NCI-H1417 treated with DMSO at 0.1 percent for 48 hours (cell line): ENCODE measurements at places on chromosomes 3 and 15.

DNA sequence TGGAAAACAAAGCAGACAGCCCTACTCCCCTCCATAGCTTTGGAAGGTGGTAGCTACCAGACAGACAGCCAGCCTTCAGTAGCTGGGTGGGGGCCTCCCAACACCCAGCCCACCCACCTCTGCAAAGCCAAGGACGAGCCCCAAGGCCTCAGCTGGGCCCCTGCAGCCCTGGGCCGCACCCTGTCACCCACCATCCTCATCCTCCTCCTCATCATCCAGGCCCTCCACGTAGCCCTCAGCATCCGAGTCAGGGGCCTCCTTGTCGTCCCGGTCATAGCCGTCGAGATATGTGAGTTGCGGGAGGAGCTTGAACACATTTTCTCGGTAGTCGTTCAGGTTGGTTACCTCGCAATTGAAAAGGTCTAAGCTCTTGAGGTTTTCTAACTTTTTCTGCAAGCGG, 36.5 kb downstream of the ANP32A start:
- no peak for DNase-seq

DNA sequence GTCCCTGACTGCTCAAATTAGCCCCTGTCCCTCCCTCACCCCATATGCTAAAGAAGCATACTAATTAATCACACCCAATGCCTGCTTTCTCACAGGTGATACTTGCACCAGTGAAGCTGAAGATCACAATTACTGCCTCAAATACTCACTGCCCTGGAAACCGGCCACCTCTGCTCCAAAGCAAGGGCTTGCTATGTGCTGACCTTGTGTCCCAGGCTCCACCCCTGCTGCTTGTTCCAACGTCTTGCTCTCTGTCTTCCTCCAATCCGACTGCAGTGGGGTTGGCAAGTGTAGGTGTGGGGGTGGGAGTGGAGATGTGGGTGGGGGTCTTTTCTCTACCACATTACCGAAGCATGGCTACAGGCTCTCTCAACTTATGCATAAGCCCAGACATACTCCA, 55.7 kb upstream of the PSMD6 start:
- no peak for DNase-seq

GRCh38 chr3:107662586-107662985, 139.8 kb downstream of the BBX start:
- DNase-seq: no peak

- no peak for DNase-seq
These were observed 143.3 kb upstream of the SLCO3A1 start for GRCh38 chr15:91710080-91710698.

DNA sequence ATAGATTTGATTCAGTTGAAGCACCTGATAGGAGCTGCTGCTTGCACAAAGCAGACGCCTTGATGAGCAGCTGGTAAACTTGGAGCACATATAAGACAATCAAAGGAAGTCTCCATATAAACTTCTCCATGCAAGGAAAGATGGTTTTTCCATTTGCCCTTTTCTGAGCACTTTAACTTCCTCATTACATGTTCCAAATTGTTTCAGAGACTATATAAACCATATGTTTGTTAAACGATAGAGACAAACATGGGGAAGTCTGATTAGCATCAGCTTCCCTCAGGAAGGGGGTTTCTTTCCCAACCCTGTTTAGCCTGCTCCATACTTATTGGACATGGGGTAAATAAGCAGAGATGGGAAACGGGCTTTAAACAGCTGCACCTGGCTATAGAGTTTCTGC, 88.0 kb downstream of the DHX36 start:
- DNase-seq: no peak

DNA sequence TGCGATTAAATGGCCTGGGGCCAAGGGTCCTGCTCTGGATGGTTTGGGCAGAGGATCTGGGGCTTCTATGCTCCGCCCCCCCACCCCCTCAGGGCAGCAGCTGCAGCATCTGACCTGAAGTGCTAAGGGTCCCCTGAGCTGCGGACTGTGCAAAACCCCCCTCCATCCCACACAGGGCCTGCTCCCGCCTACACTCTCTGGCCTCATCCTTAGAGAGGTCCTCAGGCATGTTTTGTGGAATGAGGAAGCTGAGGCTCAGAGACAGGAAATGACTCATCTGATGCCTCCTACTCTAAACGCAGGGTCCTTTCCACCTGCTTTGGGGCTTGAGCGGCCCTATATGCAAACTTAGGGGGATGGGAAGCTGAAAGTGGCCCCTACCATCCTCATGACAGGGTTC, 59.5 kb upstream of the CTSH start:
- DNase-seq: no peak

GRCh38 chr3:102745881-102746280, 311.1 kb downstream of the ZPLD1 start:
- no peak for DNase-seq

DNA sequence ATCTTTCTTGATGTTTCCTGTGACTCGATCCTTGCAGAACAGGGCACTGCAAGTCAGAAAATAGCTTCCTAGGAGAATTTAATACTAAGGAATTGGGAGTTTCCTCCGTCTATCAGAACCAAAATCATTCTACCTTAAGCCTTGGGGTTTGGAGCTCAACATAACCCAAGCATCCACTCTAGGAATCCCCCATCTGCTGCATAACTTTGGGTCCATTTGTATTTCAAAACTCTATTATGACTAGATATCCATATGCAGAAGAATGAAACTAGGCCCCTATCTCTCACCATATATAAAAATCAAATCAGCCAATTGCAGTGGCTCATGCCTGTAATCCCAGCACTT, 61.7 kb upstream of the AKAP13 start:
- no peak for DNase-seq

DNA sequence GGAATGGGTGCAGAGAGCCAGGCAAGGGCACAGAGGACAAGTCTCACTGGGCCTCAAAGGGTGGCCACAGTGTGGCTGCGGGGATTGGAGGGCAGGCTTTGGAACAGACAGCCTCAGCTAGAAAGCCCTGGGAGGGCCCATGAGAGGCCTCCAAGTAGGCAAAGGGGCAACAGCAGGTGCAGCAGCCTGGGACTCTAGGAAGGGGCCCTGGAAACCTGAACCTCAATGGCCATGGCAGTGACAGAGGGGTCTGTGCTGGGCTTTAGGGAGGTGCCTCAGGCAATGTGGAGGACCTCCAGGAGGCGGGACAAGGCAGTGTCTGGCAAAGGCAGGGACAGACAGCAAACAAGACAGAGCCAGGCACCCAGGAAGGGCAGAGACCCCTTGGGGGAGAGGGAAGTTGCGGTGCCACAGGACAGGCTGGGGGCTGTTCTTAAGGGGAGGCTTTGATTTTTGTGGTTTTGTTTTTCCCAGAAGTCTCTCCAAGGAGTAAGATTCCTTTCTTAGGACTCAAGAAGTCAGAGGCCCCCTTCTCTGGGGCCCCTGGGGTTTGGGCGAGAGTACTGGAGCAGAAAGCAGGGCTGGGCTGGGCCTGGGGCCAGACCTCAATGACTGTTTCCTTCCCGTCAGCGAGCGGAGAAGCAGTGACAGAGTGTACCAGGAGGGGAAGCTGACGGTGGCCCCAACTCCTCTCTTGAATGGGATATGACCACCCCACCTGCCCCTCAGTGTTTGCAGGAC, 9.7 kb downstream of the STOML1 start:
- no peak for DNase-seq

DNA sequence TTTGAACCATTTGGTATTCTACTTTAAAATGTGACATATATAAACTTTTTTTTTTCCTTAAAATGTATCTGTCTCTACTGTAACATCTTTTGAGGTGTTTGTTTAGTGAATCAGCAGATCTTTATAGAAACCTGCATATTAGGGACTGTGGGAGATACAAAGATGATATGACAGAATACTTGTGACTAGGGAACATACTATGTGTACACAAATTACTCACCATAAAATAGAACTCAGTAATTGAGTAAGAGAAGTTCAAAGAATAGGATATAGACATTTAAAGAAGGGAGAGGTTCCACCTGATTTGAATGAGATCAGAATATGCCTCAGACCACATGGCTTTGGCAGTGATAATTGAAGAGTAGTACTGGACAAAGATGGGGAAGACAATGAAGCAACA, 47.9 kb downstream of the ATP2C1 start:
- DNase-seq: no peak

DNA sequence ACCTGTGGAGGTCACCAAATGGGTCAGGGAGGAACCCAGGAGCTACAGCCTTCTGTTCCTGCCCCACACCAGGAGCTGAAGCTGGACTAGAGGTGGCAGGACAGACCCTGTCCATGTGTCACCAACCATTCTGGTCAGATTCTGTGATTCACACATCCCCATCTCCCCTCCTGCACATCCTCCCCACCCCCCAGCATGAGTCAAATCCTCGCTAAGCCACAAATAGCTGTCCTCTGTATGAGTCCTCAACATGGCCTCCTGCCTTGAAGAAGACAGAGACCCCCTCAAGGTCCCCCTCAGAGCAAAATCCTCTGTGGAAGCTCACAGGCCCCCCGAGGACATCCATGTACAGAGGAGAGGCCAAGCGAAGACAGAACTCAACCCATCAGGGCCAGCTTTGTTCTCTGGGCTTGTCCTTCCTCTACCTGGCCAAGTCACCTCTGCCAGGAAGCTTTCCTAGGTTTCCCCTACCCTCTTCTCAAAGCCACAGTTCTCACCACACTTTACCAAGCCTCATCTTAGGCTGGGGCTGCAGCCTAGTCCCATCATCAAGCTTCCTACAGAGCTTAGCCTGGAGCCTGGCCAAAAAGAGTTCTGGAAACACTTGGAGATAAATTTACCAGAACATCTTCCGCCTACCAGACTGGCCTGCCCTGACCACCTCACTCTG, 17.1 kb downstream of the CACNA2D2 start:
- no peak for DNase-seq

DNA sequence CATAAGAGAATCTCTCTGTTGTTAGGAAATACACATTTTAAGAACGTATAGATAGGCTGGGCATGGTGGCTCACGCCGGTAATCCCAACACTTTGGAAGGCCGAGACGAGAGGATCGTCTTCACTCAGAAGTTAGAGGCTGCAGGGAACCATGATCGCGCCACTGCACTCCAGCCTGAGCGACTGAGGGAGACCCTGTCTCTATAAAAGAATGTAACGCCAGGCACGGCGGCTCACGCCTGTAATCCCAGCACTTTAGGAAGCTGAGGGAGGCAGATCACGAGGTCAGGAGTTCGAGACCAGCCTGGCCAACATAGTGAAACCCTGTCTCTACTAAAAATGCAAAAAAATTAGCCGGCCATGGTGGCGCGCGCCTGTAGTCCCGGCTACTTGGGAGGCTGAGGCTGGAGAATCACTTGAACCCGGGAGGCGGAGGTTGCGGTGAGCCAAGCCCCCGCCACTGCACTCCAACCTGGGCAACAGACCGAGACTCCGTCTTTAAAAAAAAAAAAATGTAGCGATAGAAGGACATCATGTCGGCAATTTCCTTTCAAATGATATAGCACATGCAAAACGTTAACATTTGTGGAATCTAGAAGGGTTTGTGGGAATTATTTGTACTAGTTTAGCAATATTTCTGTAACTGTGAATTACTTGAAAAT, 730 bp upstream of the RPL14 start:
- DNase-seq: no peak

DNA sequence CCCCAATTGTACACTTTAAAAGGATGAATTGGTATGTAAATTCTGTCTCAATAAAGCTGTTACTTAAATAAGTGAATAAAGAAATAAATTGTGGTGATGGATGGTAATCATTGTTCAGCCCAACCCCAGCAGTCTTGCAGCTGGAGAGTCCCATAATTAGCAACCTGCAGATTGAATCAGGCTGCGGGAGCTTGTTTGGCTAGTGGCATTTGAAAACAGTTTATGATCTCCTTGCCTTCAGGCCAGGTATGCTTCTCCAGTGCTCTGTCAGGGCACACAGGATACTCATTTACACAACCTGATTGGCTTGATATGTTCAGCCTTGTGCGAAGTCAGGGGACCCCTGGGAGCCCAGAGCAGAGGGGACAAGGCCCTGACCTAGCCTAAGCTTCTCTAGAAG, 16.5 kb upstream of the TSEN2 start:
- DNase-seq: no peak

DNA sequence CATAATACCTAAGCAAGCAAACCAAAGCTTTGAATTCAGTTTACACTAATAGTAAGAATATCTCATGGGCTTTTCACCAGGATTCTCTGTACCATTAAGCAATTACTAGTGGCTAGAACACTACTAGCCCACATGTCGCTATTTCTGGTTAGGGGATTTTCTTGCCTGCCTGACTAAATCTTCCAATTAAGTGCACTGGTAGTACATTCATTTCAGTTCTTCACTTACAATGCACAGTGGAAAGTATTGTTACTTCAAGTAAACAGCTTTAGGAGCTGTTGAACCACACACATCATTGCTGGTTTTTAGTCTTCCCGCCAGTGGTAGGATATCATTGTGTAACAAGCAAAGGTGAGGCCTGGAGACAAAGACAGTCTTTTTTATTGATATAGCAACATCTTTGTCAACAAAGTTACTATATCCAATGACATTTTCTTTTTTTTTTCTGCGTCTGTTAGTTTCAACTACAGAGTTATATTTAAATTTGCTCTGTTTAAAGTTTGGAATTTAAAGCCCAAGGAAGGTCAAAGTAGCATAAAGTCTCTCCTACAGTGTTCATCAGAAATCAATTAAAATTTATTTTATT, 826.8 kb upstream of the NR2F2 start:
- no peak for DNase-seq
